ENCODE measurements at places on chromosomes 5 and 9.

- DNase-seq: no peak
These were observed 35.6 kb upstream of the TRIO start for GRCh38 chr5:14107536-14107935.

DNA sequence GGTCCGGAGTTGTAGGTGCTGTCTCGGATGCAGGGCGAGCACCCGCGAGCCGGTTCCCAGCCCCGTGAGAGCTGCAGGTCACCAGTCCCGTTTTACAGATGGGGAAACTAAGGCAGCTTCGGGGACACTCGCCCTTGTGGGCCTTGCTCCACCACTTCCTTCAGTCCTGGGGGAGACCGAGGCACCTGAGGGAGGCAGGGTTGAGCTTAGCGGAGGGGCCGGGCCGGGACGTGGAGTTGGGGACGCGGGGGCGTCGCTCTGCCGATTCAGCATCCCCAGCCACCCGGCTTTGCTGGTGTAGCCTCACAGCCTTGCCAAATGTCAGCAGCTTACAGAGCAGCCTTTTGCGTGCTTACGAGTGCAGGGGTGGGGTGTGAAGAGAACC is 530 bp downstream of the BBLN start:
- DNase-seq: peak; percentile 71

DNA sequence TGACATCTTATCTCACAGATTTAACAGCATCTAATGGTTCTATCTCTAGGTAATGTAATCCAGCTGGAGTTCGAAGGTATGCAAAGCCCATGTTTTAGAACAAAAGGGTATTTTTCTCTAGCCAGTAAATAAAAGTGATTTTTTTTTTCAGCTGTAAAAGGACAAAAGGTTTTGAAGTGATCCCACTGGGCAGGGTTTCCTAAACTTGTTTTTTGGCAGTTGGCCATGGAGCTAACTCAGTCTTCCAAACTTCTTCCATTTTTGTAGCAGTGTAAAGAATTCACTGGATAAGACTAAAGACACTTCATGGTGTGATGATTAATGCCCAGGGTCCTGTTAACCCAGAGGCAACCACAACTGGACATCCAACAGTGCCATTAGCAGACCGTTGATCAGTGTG is 63.8 kb downstream of the TMEM252 start:
- no peak for DNase-seq

- DNase-seq: no peak
These were observed 4.8 kb upstream of the FGF1 start for GRCh38 chr5:142690667-142691066.

DNA sequence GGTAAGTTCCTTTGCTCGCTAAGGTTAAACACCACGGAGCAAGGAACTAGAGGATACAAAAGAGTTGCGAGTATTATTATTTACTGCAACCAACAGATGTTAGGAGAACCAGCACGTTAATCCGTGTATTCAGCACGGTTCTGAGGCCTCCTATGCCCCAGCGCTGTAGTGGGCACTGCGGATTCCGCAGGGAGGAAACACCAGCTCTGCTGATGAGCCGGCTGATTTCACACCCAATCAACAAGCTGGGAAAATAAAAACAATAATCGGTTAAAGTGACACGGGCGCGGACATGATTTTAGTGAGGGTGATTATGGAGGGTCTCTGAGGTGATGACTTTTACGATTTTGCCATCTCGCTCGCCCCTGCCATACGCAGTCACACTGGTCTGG is 702 bp upstream of the PRELID2 start:
- DNase-seq: no peak

DNA sequence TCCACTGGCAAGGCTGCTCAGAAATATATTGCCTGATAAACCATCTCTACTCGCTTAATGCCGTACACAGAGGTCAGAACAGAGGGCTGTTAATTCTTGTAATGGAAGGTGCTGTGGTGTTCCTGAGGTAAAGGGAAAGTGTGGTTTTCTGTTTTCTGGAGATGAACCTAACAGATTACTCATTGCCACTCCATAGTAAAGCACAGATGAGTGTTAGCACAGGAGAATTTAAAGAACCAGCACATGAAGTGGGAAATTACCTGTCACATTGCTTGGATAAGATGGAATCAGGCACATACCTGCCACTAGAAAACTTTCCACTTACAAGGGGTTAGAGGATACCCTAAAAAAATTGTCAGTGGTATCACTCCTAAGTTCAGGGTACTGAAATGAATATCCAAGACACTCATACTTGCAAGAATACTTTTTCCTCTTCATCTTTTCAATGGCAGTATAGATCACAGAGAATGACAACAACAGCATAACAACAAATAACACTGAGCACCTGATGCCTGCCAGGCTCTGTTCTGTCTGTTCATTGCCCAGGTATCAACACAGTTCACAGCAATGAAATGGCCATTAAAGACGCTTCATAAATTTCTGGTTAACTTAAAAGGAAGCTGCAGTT is 152.9 kb upstream of the GNA14 start:
- no peak for DNase-seq

- DNase-seq: peak; percentile 55
These were observed 28.4 kb downstream of the ZFP62 start for GRCh38 chr5:180832638-180833068.

GRCh38 chr9:69380811-69381210 is 55.8 kb downstream of the ENTREP1 start:
- DNase-seq: no peak

- no peak for DNase-seq
These were observed 32.6 kb upstream of the RASGEF1C start for GRCh38 chr5:180241600-180241999.

DNA sequence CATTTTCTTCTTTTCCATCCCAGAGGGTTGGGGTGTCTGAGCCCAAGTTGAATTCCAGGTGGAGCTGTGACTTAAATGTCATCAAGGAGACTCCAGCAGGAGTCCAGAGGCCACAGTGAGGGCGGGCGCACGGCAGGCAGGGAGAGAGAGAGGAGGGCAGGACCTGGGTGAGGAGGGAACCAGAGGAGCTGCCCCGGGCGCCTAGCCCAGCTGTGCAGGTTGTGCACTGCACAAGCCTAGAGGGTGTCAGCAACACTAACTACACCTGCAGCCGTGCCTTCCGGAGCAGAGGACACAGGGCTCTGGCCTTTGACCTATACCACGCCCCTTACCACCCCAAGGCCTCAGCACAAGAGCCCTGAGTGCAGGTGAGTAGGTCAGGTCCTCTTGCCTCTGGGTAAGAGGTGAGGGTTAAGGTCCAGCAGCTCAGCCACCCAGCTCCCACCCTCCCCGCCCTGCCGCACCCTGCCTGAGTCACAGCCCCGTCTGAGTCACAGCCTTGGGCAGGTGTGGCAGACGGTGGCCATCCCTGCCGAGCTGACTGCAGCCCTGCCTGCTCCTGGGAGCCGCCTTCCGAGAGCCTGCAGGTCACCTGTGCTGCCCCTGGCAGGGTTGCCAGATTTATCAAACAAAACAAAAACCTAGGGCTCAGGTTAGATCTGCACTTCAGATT is 6.4 kb upstream of the AGPAT2 start:
- DNase-seq: no peak

GRCh38 chr9:110148384-110148783 is 59.6 kb downstream of the C9orf152 start:
- peak; percentile 58 for DNase-seq

- DNase-seq: peak; percentile 48
These were observed 69.6 kb upstream of the SLC30A5 start for GRCh38 chr5:69024241-69024651.

- peak; percentile 49 for DNase-seq
These were observed 48.4 kb downstream of the GALNT10 start for GRCh38 chr5:154238776-154239481.

DNA sequence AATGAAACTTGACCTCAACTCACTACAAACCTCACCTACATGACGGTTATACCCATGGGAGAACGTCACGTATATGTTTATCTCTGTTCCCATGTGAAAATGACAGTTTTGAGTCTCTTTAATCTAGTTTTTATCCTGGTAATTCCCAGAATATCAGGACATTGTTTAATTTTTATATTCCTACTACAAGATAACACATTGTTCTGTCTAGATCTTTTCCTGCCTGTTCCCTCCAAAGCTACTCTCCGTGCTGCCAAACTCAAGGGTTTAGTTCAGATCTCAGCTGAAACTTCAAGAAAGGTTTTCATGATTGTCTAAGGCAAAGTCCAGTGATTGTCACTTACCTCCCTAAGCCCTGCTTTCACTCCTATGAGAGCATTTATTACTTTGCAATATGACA is 1159.4 kb upstream of the SEMA6A start:
- no peak for DNase-seq

Data from GM10248 (cell line).